ENCODE measurements at places on chromosomes 5 and 9.

DNA sequence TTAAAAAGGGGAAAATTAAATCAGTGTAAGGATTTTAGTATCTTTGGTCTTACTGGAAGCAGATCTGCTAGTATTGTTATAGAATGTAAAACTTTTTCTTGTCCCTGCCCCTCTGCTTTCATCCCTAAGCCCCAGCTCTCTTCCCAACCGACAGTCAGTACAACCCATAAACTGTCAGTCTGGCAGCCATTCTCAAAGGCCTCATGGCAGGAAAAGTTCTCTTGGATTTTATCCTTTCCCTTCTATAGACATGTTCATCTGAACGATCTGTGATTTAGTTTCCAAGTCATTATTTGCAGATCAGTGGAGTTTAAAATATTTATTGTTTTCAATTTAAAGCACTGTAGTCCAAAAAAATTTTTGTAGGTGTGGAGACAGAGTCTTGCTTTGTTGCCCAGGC lies 39.2 kb downstream of the ARRDC3 start:
- DNase-seq: no peak

DNA sequence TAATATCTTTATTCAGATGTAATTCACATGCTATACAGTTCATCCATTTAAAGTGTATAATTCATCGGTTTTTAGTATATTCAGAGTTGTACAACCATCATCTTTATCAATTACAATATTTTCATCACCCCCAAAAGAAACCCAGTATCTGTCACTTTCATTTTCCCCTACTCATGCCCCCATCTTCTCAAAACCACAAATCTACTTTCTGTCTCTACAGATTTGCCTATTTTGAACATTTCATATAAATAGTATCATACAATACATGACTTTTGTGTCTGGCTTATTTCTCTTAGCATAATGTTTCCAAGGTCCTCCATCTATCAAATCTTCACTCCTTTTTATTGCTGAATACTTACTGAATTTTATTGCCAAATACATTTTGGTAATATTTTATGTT lies 305.1 kb upstream of the SGCD start:
- no peak for DNase-seq

GRCh38 chr5:39447059-39447458 lies 22.3 kb upstream of the DAB2 start:
- DNase-seq: no peak

DNA sequence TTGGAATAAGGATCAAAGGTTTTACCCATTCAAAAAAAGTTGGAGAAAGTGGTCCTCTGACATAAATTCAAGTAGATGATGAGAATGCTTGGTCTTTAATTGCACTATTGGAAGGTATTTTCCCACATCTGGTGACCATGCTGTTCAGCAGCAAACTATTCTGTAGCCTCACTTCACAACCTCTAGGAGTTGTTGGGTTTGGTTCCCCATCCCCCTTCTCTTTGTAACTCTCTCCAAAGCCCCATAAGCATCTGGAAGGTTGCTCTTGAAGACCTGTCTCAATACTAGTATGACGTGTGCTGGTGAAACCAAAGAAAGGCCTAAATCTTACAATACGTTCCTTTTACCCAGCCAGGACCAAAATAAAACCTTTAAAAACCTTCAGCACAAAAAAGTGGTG lies 8.5 kb downstream of the RGMB start:
- no peak for DNase-seq

GRCh38 chr5:172827841-172828240 lies 6.2 kb upstream of the ERGIC1 start:
- no peak for DNase-seq

DNA sequence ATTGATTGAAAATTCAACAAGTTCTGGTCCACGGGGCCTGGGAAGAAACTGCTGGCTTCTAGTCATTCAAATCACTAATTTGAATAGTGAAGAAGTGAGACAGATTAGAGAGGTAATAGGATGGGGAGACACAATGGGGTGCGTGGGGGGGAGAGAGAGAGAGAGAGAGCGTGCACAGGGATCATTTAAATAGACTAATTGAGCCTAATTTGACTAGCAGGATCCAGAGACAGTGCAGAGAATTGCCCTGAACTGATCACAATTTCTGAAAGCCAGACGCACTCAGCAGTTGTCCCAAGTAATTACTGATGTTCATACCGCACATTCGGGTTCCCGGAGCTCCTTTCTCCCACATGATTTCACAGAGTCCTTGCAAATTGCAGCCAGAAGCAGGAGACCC lies 50.3 kb upstream of the C5orf58 start:
- no peak for DNase-seq

GRCh38 chr9:37374892-37375291 lies 47.6 kb upstream of the GRHPR start:
- DNase-seq: no peak

GRCh38 chr9:37311938-37312708 lies 110.4 kb upstream of the GRHPR start:
- DNase-seq: no peak

DNA sequence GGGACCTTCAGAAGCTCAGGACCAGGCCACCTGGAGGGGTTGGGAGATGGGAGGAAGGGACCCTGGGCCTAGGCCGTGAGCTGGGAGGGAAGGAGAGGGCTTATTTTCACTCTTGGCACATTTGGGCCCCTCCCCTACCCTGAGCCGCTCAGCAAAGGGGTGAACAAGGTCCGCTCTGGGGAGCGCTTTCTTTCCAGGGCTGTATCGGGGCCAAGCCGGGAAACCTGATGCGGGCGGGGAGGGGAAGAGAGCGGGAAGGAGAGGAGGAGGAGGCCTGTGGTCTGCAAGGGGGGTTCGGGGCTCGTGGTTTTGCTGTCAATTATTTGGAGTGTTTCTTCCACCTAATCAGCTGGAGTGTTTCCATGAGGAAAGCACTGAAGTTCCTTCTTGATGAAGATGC lies 62.7 kb upstream of the RXRA start:
- DNase-seq: no peak

GRCh38 chr5:76271836-76272235 lies 131.2 kb upstream of the IQGAP2 start:
- no peak for DNase-seq

GRCh38 chr5:38590838-38591522 lies 34.5 kb upstream of the LIFR start:
- DNase-seq: no peak

DNA sequence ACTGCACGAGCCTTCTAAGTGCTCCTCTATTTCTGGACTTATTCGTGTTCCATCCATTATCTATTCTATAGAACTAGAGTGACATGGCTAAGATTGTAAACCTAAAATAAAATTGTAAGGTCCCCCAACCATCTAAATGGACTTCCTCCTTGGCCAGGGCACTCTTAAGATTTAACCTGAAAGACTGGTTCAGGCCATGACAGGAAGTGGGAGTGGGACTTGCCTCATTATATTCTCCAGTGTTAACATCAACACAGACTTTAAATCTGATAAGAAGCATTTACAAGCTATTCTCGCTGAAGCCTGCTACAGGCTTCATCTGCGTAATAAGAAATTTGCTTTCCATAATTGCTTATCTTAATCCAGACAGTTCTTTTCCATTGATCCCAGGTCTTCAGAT lies 117.0 kb downstream of the SSBP2 start:
- no peak for DNase-seq

DNA sequence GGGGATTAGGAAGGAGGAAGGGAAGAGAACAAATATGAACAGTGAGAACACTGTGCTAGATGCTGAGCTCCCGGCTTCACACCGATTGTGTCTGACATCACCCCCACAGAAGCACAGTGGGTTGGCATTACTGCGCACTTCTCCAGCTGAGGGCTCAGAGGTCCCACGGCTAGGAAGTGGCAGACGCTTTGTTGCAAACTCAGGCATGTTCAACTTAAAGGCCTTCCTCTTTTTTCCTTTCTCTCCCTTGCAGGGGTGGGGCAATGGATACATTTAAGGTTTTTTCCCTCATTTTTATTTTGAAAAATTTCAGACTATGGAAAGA lies 15.5 kb upstream of the SHB start:
- no peak for DNase-seq

GRCh38 chr5:39433848-39434247 lies 9.1 kb upstream of the DAB2 start:
- DNase-seq: no peak

- DNase-seq: no peak
These were observed 16.2 kb upstream of the ITGA1 start for GRCh38 chr5:52771343-52772039.

GRCh38 chr9:124337562-124337961 lies 77.7 kb downstream of the PSMB7 start:
- no peak for DNase-seq

DNA sequence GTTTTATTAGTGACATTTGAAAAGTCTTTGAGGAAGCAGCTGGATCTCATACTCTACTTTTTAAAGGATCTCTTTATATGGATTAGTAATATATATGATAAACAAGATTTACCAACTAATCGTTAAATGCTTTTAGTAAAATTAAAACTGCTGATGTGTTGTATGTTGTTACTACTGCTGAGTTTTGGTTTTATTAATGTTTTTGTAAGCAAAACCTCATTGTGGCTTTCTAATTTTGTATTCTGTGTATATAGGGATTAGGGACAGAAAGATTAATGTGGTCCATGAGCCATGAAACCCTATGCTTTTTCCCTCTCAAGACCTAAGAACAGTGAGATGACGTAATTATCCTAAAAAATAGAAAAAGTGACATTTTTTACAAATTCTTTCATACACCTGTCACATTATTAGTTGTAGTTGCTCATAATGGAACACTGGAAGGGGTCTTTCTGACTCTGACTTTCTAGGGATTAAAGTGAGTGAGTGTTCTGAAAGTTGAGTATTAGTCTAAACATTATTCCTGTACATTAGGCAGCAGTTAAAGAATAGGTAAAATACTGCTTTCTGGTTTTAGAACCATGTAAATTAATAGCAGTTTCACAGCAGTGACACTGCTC lies 85.9 kb downstream of the SLC12A2 start:
- DNase-seq: no peak

DNA sequence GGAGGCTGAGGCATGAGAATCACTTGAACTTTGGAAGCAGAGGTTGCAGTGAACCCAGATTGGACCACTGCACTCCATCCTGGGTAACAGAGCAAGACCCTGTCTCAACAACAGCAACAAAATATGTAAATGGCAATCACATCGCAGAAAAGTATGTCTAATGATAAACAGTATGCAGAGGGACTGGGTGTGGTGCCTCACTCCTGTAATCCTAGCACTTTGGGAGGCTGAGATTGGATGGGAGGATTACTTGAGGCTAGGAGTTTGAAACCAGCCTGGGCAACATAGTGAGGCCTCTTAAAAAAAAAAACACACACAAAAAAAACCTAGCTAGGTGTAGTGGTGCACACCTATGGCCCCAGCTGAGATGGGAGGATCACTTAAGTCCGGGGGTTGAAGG lies 40.3 kb downstream of the HSDL2 start:
- DNase-seq: no peak

DNA sequence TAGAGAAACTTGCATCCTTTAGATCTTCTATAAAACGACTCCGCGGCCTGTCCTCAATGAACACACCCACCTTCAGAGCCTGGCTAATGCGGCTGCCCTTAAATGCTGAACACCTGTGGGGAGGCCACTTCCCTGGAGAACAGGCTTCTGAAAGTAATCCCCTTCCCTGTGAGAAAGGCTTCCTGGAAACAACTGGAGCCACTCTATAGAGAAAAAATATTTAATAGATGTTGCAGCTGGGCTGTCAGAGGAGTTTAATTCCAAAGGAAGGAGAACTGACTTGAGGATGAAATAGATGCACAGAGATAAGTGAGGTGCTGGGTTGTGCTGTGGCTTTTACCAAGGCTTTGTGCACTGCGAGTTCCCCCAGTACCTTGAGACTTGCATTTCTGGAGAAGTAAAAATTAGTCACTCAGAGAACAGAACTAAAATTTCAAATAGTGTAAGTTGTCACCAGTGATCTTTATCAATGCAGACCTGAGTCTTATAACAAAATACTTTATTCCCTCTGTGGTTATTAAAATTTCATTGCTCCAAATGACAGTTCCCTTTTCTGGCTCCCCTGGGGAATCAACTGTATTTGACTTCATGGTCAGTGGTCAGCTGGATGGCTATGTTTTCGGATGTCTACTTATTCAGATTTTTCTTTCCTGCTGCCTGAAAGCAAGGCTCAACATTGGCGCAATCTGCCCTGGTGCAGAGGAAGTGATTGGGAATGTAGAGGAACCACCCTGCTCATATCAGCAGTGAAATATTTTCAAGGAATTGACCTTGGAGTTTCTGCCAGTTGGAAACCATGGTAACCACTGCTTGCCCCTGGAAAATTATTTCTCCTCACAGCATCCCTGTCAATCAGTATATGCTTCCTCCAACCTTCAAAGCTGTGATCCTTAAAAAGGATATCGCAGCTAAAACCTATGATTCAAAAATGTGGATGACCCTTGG lies 238.8 kb downstream of the SMARCA2 start:
- no peak for DNase-seq

GRCh38 chr5:124920909-124921666 lies 174.6 kb upstream of the ZNF608 start:
- no peak for DNase-seq
